ENCODE measurements at places on chromosomes 4 and X.

DNA sequence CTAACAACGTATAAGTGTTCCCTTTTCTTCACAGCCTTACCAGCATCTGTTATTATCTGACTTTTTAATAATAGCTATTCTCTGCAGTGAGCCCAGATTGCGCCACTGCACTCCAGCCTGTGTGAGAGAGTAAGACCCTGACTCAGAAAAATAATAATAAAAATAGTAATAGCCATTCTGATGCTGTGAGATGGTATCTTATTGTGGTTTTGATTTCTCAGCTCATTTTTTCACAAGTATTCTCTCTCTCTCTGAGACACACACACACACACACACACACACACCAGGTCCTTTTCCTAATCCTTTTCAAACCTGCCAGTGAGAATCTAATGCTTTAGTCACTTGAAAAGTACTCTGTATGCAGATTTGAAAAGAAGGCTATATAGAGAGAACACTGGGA is 89.8 kb downstream of the CHIC2 start:
- DNase-seq: no peak

GRCh38 chr4:176927664-176928063 is 134.9 kb upstream of the VEGFC start:
- DNase-seq: no peak

DNA sequence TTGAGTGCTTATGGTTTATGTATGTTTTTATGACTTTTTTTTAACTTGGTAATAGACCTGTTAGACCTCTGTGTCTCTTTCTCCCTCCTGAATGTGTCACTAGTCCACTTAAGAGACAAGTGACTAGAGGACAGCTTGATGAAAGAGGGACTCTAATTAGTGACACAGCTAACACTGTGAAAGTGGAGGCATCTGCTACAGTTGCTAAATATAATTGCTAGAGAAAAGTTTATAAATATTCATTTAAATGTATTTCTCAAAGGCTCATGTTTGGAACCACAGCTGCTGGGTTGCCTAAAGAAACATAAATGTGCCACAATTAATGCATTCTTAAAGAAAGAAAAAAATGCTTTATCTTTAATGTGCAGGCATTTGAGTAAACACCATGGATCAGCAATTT is 176.4 kb downstream of the FRMPD4 start:
- no peak for DNase-seq

- DNase-seq: no peak
These were observed 1.6 kb upstream of the EXOC1 start for GRCh38 chr4:55851885-55852284.

DNA sequence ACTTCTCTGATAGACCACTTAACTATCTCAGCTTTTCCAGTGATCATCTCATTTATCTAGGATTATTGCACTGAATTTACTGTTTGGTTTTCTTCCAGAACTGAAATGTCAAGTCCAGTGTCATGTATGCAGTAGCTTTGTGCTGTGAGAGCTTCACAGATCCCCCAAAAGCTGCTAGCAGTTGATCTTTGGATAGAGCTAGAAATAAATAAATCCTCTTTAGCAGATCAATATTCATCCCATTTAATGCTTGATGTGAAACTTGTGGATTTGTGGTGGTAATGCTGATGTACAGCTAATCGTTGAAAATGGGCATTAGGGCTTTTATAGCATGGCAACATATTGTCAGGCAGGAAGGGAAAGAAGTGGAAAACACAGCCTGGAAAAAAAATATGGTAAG is 509.6 kb upstream of the FAM241A start:
- no peak for DNase-seq

DNA sequence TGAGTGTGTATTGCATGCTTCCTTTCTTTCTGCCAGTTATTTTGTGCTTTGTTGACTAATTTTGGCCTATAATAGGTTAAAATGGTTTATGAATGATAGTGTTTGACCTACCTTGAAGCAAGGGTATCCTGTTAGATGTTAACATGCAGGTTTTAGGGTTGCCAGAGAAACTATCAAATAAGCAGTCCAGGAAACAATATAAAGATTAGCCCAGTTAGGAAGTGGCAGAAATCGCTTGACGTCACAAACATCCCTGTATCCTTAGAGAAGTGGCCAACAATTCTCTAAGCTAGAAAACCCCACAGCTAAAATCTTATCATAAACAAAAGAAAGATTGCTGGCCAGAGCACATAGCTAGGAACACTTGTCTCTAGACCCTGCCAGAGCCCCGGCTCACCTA is 3.8 kb downstream of the NAP1L5 start:
- DNase-seq: no peak

- DNase-seq: no peak
These were observed 211.4 kb downstream of the FMR1NB start for GRCh38 chrX:148192547-148192946.

- no peak for DNase-seq
These were observed 44.6 kb upstream of the GYPA start for GRCh38 chr4:144185086-144185485.

DNA sequence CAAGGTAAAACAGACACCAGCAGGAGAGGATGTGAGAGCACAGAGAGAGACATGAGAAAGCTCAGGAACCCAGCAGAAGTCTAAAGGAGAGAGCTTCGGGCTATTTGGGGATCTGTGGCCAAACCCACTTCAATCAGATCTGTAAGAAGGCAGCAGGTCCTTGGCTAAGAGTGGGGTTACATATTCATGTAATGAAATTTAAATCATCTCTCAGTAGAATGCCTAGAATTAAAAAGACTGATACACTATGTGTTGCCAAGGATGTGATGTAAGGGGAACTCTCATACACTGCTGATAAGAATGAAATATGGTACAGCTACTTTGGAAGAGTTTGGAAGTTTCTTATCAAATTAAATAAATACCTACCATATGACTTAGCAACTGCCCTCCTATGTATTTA is 35.8 kb downstream of the PDE5A start:
- DNase-seq: no peak
